ENCODE measurements at places on chromosomes 11 and 22. TPM values are rescaled to one million over a fixed set of nuclear protein-coding genes. Genes with fewer than 3 reads are reported as not detected.

The TMEM191B gene
- total RNA-seq: 1.2 TPM

DNA sequence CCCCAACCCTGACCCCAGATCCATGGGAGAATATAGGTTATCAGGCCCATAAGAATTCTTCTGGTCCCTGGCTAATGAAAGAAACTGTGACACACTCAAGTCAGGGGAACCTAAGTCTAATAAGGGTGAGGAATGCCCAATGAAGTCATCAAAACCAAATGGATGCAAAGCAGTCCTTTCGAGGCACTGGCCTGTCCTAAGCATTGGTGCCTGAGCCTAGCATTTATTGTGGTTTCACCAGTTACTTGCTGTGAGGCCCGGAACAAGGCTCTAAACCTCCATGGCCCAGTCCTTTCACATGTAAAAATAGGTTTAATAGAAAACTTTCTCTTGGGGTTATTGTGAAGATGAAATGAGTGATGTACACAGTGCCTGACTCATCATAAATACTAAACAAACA lies 712.6 kb downstream of the DLG2 start:
- DNase-seq: no peak

The CLDN25 gene
- not detected for total RNA-seq

DNA sequence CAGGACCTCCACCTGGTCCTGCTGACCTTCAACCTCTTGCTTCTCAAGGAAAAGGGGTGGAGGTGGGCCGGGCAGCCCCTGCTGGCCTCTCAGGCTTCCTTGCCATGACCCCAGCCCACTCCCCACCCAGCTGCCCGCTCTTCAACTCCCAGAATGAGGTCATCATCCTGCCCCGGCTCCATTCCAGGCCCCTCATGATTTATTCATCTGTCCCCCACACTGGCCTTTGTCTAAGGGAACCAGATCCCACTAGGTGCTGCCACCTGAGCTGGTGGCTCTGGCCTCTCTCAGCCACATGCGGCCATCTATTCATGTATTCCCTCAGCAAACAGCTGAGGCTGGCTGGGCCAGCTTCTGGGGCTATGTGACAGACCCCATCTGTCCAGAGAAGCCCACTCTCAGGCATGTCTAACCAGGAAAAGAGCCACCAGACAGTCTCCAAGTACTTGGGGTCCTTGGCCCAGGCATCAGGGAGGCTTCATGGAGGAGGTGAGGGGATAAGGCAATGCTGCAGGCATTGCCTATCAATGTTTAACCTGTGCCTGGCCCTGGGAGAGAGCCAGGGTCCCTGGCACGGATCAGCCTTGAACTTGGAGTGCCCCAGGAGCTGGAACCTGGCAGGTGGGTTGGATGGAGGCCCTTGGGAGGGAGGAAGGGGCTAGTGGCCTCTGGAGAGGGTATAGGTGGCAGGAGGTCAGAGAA lies 2.2 kb upstream of the CABP2 start:
- no peak for DNase-seq

DNA sequence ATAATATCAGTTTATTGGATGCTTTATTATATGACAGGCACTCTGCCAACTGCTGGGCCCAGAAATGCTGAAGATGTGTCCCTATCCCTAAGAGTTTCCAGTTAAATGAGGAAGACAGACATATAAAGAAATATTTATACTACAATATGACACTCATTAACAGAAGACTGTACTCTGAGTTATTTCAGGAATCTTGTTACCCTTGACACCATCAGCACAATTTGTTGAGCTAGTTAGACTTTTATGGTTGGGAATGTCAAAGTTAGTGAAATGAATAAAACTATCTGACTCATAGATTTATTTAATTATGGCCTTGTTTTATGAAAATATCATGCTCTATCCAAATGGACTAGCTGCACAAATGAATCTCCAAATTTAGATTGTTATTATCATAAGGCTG lies 25.6 kb upstream of the MSANTD4 start:
- DNase-seq: no peak

The DLG2 gene
- 2.3 TPM for total RNA-seq

DNA sequence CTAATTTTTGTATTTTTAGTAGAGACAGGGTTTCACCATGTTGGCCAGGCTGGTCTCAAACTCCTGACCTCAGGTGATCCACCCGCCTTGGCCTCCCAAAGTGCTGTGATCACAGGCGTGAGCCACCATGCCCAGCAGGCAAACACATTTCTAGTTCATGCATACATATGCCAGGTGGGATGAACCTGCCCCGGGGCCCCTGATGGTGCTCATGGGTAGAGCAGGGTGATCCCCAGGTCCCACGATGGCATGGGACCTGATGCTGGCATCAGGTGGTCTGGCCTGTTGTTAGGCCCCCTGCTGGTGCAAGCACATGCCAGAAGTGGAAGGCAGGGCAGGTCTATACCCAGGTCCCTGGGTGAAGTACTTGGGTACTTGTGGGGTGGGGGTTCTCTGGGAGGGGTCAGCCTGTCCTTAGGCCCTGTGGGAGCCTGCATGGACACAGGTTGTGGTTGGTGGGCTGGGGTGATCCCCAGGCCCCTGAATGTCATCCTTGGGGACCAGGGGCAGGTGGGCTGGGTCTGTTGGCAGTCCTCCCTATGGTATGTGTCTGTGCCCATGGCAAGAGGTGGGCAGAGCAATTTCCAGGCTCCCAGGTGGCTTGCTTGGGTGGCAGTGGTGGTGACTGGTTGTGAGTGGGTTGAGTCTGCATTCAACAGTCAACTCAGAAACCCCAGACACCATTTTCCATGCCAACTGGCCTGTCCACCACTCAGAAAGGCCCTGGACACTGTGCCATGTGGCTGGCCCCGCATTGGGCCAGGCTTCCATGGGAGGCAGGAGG lies 9.6 kb upstream of the RGL4 start:
- DNase-seq: no peak

- DNase-seq: no peak
These were observed 9.9 kb downstream of the TTC12 start for GRCh38 chr11:113324250-113324649.

The PHOX2A gene
- total RNA-seq: not detected

The OR8D4 gene
- total RNA-seq: not detected

- no peak for DNase-seq
These were observed 7.8 kb downstream of the ELFN2 start for GRCh38 chr22:37419370-37419968.

The BRSK2 gene
- 0.19 TPM for total RNA-seq

Measured in CD8-positive, alpha-beta T cell (primary cell).